Astrocyte (in vitro differentiated cells and primary cell): ENCODE measurements at places on chromosomes 5 and 9.

- no peak for DNase-seq
Measured at GRCh38 chr5:135107986-135108385, 74.0 kb upstream of the PITX1 start.

DNA sequence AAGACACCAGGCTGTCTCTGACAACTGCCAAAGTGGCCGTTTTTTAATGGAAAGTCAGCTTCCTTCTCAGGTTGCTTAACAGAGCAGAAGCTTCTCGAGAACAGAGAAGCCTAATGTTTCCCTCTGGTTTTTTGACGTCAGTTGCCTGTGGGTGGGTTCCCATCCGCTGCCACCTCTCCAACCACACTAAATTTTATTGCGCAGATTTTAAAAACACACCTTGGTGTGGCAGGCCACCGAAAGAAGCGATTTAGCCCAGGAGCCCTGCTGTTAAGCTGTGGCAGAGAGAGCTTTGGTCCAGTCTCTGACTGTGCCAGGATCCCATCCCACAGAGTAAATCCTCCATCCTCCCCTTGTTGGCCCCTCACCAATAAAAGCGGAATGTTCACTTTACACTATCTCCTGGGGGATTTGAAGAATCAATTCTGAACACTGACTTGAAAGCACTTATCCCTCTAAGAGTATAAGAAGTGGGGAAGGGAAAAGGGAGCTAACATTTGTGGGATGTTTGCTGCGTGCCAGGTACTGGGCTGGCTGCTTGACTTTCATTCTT lies 181.6 kb downstream of the AOPEP start:
- no peak for DNase-seq

DNA sequence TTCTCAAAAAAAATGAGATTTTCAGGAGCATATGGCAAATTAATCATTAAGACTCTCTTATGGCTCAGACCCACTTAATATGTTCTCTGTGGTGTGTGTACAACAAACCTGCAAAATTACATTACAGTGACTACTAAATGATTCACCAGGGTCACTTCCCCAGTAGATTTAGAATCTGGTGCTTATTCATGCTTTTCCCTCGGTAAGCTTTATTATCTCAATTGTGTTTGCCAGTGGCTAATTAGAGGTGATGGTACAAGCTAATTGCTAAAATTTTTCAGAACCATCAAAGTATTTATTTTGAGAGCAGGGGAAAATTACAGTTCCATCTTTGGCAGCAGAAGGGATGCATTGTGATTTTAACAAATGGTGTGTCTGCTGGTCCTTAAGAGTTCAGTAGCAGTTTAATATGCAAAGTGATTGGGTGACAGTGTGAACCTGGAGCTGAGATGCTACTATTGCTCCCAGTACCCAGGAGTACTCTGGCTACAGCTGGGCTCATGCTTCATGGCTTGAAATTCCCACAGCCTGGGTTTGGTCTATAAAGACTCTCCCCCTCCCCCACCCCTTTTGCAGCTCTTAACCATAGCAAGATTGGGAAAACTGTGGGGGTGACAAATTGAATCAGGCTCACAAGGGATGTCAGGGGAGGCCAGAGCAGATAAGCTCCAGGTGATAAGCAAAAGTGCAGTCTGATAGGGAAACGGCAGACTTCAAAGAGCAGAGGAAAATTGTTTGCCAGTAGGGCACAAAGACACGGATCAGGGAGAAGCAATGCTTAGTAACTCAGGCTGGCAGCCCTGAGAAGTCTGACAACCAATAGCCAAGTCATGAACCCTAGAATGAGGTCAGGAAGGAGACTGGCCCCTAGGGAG lies 92.8 kb upstream of the RAD23B start:
- DNase-seq = peak; percentile 74

GRCh38 chr9:121350993-121351561 lies 19.0 kb downstream of the STOM start:
- DNase-seq = peak; percentile 83

DNA sequence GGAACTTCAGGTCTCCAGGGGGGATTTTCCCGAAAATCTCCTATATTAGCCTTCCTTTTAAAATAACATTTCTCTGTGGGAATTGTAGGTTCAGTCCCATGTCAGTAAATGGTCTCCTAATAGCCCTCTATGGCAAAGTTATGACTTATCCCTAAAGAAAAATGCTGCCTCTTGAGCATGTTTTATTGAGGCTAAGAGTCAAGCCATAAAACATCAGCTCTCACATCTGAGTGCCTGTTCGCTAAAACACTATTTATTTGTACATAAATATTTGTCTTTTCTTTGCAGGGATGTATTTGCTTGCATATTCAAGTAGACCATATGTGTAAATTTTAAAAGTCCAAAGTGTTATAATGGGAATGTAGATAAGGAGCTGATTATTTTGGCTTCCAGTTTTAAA lies 160.4 kb downstream of the PRDM6 start:
- no peak for DNase-seq

- DNase-seq = no peak
Measured at GRCh38 chr5:180119903-180120236, 48.3 kb upstream of the RNF130 start.

- DNase-seq = no peak
Measured at GRCh38 chr5:140408750-140409241, 7.2 kb downstream of the ANKHD1 start.

- DNase-seq = peak; percentile 39
Measured at GRCh38 chr5:17001428-17001827, 65.3 kb upstream of the MYO10 start.

- no peak for DNase-seq
Measured at GRCh38 chr5:59149827-59150226, 567.0 kb downstream of the RAB3C start.

DNA sequence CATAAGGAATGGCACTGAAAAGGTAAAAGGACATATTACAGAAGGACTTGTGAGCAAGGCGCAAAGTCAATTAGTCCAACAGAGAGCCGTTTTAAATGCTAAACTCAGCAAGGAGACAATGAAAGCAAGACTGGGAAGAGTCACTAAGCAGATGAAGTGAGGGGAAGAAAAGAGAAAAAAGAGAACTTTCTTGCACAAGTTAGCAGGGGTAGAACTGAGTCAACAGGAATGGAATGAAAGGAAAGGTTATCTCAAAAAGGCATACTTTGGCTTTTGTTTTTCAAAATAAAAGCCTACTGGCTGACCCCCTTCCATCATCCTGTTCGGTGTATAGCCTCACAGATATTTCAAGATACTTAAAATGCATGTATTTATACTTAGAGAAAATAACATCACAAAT lies 75.0 kb downstream of the NR6A1 start:
- DNase-seq = peak; percentile 82

DNA sequence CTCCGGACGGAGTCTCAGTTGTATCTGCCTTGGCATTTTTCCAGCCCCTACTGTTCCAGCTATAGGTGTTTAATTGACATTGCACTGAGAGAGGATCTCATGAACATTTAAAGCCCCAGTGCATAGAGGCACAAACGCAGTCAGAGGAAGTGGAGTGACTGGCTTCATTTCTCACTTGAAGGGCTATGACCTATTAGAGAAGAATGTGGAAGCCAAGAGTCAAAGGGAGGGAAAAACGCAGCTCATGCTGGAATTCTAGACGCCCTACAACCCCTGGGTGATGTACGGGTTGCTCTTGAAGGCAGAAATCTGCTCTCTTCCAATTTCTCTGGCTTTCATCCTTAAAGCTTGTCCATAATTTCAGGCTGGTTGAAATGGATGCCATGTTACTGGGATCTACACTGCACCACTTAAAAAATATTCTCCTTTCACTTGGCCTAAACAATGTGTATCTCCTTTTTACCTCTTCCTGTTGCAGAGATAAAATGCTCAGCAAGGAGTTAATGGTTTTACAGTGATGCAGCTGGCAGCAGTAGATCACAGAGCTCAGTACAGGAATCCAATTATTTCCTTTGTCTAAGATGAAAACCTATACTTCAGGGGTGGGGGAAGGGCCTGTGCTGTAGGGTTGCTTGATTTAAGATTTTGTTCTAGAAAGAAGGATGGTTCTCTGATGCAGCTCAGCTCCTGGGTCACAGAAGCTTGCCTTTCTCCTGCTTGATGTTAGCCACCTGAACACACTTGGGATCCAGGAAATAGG lies 61.8 kb upstream of the MAMDC2 start:
- peak; percentile 72 for DNase-seq

- DNase-seq = no peak
Measured at GRCh38 chr9:79663878-79664277, 92.1 kb downstream of the TLE4 start.

GRCh38 chr5:64505769-64506566 lies at the start of gene RGS7BP:
TSS of gene RGS7BP (plus strand) at chr5:64506015. CDS start at chr5:64506625, 610 bp downstream.
- peak; percentile 29 for DNase-seq
